Heart right ventricle (tissue), 16 donors: ENCODE measurements at places on chromosomes 4 and X. TPM values are rescaled to one million over a fixed set of nuclear protein-coding genes. Genes with fewer than 3 reads are reported as not detected.

UGT2B17 gene
- not detected for total RNA-seq

CMC4 gene
- total RNA-seq, result 18.1 TPM

PLP2 gene
- total RNA-seq, result 97.0 TPM

SORBS2 gene
- total RNA-seq, result 2,103 TPM

SOX3 gene
- not detected for total RNA-seq

GAGE12J gene
- not detected for total RNA-seq

NWD2 gene
- not detected for total RNA-seq

DDIT4L gene
- total RNA-seq, result 1.2 TPM

KCTD8 gene
- total RNA-seq, result 0.39 TPM

NAA15 gene
- total RNA-seq, result 33.3 TPM

ADH4 gene
- total RNA-seq, result not detected

BMX gene
- 1.7 TPM for total RNA-seq

USP17L17 gene
- not detected for total RNA-seq

NIPAL1 gene
- total RNA-seq, result 1.4 TPM

TCEAL7 gene
- 3.8 TPM for total RNA-seq

CT45A5 gene
- total RNA-seq, result not detected

STPG2 gene
- 0.53 TPM for total RNA-seq

APLN gene
- total RNA-seq, result 44.7 TPM

PHF8 gene
- total RNA-seq, result 12.1 TPM

SLC9B2 gene
- total RNA-seq, result 3.8 TPM

GPR173 gene
- total RNA-seq, result 2.1 TPM

CENPVL3 gene
- not detected for total RNA-seq
